ENCODE measurements at places on chromosomes 1 and 21.

DNA sequence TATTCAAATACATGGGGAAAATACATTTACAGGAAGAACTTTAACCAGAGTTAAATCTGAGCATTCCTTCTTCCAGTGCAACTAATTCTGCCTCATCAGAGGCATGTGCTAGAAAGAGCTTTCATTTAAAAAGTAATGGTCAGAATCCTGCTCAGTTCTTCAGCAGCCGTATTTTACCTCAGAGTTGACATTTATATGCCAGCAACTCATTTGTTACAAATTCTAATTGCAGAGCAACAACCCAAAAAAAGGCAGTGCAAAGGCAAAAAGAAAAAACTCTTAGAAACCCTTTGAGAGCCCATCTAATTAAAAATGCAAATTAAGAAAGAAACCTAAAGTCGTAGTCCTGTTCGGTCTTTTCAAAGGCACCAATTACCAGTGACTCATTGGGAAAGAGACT lies 392.5 kb downstream of the PBX1 start:
- no peak for DNase-seq

DNA sequence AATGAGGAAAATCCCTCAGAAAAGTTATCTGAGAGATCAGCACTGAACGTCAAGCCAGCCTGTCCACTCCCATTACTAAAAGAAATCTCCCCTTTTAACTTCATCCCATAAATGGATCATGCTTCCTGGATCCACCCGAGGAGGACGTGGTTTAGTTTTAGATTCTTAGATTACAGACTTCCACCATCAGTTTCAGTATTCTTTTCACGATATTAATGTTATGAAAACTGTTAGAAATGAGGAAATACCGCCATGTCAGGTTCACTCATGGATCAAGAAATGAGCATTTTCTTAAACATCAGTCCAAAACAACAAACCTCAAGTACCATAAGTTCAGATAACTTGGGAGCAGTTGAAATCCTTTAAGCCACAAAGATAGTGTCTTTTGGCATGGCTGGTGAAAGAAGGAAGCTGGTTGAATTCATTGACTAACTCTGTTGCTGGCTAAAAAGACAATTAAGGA lies 49.8 kb downstream of the NFIA start:
- DNase-seq, result no peak

DNA sequence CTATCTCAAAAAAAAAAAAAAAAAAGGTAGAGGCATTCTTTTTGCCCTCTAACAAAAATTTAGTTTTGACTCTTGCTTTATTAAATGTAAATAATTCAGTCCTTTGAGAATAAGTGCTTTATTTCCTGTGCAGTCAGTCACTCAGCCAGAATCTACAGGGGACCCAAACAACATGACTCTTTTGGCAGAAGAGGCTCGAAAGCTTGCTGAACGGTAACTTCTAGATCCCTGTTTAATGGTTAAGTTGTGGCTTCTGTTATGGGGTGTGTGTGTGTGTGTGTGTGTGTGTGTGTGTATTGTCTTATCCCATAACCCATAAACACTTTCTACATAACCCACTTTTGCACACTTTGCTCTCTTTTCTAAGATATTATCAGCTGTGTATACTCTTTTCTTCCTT lies 54.9 kb upstream of the LAMC2 start:
- no peak for DNase-seq

DNA sequence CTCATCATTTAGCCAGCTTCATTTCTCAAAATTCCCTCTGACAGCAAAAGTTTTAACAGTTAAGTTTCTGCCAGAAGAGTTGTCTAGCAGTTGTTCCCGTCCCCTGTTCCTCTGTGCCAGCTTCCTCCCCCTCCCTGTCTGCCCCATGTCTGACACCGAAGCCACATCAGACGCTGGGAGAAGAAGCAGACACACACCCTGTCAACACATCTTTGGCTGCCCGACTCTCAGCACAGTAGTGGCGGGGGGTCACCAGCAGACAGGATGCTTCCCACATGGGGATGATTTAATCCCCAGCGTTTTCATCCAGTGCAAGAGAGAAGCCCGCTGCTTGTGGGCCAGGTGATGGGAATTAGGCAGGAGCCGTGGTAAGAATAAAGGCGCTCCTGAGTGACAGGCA lies 379.4 kb upstream of the RUNX1 start:
- peak; percentile 43 for DNase-seq

Data from activated naive CD4-positive, alpha-beta T cell (primary cell).